ENCODE measurements at places on chromosomes 2 and 18.

DNA sequence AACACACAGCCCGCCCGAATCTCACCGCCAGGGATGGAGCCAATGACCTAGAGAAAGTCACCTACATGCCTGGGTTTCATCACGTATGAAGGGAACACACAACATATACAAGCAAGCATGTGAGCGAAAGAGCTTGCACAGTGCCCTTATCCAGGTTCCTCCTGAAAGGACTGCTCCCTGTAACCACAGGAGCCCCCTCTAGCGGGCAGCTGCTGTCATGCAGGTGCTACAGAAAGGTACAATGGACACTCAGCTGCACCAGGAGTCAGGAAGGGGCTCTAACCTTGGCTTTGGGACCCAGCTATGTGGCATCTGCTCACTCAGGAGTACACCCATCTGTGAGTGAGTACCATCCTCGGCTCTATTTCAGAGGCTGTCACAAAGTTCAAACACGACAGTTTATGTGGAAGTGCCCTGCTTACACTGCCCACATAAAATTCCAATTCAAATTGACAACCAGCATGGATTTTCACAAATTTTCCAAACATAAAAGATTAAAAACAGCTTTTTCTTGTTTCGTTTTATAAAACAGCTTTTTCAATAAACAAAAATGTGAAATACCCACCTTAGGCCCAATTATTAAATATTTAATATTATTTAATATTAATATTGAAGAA lies 3.5 kb downstream of the NDUFA10 start:
- peak; percentile 46 for DNase-seq

DNA sequence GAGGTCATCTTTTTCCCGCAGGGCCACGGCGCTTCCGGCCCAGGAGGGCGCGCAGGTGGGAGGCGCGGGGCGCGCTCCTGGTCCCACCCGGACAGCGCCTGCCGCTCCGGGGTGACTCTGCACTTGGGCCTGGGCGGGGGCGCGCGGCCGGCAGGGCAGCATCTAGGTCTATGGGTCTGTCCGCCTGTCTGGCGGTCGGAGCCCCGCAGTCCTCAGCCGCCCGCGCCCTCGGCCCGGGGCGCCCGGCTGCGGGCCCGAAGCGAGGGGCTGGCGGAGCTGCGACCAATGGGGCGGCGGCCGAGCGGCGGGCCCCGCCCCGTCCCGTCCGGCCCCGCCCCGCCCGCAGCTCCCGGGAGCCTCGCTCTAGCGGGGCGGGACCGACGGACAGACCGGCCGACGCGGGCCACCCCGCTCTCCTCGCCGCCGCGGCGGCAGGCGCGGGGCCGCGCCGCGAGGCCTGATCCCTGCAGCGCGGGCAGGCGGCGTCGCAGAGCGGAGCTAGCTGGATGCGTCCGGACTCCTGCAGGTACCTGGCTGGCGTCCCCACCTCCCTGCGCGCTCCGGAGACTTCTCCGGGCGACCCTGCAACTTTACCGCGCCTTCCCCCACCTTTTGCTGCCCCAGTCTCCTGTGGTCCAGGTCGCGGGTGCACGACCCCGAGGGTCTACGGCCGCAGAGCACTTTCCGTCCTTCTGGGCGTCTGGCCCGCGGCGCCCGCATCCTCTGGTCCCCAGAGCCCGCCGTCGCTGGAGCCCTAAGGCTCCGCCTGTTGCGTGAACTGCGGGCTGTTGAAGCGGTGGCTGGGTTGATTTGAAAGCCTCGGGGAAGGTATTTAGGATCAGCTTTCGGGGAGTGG lies at the start of gene KCNS3:
TSS of gene KCNS3 (plus strand) at position 387 of the 856 bp plus-strand sequence. CDS start 52,342 bp downstream, outside the sequence.
- DNase-seq, result peak; percentile 43

GRCh38 chr2:231201475-231201814 lies 3.0 kb downstream of the ARMC9 start:
- no peak for DNase-seq

GRCh38 chr2:232457121-232458011 lies 1.4 kb downstream of the ALPI start:
- no peak for DNase-seq

DNA sequence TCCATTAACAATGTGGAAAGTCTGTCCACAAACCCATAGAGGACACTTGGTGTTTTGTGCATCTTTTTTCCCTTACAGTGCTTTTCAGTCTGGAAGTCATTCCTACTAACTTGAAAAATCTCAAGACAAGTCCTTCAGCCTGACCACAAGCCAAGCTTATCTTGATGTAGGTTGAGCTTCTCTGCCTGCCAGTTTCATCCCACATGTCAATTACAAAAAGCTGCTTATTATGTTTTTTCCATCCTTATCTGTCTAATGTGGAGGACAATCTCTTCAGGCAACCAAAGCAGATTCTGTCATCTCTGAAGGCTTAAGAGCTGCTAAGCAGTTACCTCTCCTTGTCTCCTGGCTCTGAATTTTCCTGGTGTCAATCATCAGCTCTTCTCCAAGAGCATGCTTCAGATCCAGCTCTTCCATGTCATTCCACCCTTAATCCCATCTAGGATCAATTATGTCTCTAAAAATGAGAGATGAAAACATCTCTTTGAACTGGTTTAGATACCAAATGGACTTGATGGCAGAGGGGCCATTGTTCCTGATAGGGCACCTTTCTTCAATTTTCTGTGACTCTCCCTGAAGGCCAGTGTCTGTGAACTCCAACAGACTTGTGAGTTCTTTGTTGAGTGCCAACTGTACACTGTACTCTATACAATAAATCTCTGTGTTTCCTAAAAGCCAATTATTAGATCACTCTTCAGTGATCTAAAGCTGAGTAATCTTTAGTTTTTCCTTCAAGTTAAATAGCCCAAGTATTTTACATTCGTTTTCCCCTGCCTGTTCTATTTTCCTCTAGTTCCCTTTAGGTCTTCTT lies 208.6 kb downstream of the RBM43 start:
- no peak for DNase-seq

DNA sequence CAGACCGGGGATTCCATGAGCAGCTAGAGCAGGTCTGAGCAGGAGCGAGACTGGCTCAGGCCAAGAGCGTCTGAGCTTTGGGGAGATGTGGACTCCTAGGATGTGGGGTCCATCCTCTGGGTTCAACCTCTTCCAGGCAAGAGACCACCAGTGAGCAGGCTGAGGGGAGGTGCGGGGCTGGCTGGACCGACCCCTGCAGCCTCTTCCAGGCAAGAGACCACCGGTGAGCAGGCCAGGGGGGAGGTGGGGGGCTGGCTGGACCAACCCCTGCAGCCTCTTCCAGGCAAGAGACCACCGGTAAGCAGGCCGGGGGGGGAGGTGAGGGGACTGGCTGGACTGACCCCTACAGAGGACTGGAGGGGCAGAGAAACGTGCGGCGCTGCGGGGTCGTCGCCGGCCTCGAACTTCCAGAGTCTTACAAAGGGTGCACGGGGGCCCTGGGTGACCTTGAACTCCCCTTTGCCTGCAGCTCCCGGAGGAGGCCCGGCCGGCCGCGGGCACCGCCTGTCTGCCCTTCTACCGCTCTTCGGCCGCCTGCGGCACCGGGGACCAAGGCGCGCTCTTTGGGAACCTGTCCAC lies 63.4 kb downstream of the TPO start:
- no peak for DNase-seq

DNA sequence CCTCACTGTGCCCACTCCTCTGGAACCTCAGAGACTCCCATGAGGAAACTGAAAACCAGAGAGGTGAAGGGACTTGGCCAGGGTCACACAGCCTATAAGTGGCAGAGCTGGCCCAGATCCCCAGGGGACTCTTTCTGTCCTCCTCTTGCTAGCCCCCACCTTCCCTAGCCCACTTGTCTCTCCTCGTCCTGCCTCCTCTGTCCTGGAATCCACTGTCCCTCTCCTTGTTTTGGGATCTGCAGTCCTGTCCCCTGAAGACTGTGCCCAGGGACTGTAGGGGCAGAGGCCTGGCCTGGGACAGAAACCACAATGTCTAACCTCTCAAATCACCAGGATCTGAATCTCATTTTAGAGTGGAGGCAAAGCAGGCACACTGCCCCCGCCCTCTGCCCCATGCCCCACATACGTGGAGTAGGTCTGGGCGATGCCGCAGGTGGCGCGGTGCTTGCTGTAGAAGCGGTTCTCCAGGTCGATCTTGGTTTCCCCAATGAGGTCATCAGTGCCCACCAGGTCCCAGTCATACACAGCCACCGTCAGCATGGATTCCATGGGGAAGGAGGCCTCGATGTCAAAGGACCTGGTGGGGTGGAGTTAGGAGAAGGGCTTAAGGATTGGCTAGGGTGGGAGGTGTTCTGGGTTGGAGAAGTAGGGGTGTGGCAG lies 12.5 kb downstream of the OTOF start:
- no peak for DNase-seq

DNA sequence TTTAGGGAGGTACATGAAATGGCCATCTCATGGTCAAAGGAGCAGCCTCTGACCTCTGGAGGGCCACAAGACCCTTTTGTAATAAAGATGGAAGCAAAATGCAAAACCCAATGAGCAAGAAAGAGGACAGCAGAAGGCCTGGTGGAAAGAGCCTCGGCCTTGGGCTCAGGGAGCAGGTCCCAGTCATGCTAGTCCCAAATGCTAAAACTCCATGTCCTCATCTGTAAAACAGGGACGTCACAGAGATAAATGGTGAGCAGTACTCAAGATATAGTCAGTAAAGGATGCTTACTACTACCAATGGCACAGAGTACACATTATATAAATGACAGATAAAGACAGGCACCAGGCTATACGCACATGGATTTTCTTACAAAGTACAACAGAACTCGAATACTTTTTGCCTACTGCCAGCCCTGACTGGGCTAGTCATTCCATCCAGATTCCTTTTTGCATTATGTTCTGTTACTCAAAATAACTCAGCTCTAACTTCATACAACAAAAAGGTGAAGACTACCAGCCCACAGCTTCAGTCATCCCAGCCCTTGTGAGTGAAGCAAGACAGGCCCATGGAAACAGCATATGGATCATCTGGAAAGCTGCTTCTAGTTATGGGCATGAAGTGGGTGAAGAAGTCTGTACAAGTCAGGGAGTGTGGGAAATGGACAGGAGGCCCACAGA lies 64.9 kb upstream of the TFCP2L1 start:
- DNase-seq, result no peak

GRCh38 chr2:233107831-233108300 lies 47.7 kb downstream of the INPP5D start:
- DNase-seq, result peak; percentile 49

DNA sequence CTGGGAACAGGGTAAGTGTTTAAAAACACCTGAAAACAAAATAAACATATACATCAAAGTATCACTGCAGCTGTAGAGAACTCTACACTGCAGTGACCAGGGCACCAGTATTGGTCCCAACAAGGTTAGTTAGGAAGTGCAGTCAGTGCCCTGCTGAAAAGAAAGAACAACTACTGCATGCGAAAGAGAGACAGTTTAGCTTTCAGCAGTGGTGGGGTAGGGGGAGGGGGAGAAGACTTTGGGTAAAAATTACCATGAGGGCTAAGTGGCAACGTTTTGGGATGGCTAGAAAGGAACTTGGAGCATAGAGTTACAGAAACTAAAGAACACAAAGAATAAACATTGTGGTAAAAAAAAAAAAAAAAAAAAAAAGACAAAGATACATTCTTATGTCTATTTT lies 112.1 kb downstream of the UPP2 start:
- DNase-seq, result no peak

DNA sequence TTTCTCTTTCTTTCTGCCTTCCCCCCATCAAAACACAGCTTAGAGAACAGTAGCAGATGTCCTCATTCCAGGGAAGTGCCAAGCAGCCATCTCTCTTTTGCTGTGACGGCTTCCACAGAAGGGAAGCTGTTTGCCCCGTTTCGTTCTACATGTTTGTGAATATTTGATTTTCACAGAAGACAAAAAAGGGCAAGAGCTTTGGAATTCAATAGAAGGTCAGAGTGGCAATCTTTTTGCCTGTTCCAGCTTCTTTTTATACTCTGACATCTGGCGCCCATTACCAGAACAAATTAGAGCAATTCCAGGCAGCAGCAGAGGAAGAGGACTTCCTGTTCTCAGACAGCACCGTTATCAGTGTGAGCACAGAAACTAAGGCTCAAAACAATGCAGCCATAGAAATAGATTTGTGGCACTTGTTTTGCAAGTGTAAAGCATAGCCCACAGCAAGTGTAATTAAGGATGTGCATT lies 79.0 kb upstream of the CDH19 start:
- peak; percentile 30 for DNase-seq

GRCh38 chr2:148989882-148990493 lies 48.5 kb upstream of the LYPD6B start:
- peak; percentile 75 for DNase-seq

DNA sequence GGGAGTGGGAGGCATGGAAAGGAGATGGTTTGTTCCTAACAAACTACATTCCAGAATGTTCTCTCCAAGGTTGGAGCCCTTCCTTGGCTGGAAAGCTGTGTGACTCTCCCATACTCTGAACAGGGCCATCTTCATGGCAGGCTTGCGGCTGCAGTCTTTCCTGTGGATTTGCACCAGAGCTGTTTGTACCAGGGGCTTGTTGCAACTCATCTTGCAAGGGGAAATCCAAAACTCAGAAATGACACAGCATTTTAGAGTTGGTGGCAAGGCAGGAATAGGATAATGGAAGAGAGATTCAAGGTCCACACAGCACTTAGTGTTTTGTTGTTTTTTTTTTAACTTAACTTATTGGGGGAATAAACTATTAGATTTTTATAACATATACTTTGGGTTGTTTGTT lies 73.7 kb upstream of the ZNF516 start:
- DNase-seq, result no peak

- no peak for DNase-seq
Observed at GRCh38 chr2:6449343-6449742, 416.4 kb downstream of the CMPK2 start.

- DNase-seq, result no peak
Observed at GRCh38 chr2:72673279-72673678, 152.6 kb downstream of the EXOC6B start.

DNA sequence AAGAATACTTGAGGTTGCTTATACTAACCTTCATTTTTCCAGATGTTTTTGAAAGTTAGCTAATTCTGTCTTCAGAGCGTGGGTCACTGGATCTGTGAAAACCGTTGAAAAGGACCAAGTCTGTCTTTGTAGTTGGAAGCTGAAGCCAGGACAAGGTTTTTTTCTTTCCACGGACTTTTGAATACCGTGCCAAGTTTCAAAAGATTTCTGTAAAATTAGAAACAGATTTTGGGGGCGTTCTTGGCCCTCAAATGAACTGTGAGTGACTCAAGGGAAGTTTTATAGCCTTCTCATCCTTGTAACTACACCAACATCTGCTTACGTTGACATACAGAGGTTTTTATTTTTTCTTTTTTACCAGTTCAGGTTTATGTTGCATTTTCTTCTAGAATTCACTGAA lies at the start of gene FAP:
TSS of gene FAP (minus strand) at position 152 of the 400 bp plus-strand sequence. CDS start at position 34, 118 bp downstream.
- DNase-seq, result peak; percentile 80

- DNase-seq, result no peak
Observed at GRCh38 chr2:86138736-86139625, 32.9 kb downstream of the PTCD3 start.

DNA sequence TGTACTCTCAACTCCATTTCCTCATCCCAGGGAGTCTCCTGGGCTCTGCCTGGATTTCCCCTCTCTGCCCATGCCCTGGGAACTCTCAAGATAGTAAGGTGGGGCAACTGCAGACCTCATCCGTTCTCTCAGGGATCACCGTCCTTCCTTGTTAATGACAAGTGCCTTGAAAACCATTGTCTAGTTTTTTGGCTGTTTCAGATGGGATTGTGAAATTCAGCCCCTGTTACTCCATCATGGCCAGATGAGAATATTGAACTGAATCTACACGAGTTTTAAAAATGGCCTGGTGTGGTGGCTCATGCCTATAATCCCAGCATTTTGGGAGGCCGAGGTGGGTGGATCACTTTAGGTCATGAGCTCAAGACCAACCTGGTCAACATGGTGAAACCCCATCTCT lies 665 bp upstream of the HRH4 start:
- no peak for DNase-seq
